ENCODE measurements at places on chromosomes 4 and X.

GRCh38 chr4:31598639-31599038, 878.5 kb downstream of the PCDH7 start:
- H3K27ac ChIP-seq: no peak overlapping the region
- H3K4me1 ChIP-seq: no peaks in the 10 kb centered on the region
- H3K27me3 ChIP-seq: no peaks in the 10 kb centered on the region
- DNase-seq: no peak

GRCh38 chrX:122850326-122850725, 333.8 kb upstream of the GRIA3 start:
- no peaks in the 10 kb centered on the region for H3K27me3 ChIP-seq
- no peaks in the 10 kb centered on the region for H3K36me3 ChIP-seq
- H3K4me1 ChIP-seq: no peaks in the 10 kb centered on the region
- DNase-seq: no peak
- H3K4me3 ChIP-seq: no peak overlapping the region
- H3K27ac ChIP-seq: no peak overlapping the region

GRCh38 chr4:128974136-128974581, 119.2 kb downstream of the SCLT1 start:
- no peaks in the 10 kb centered on the region for H3K27me3 ChIP-seq
- peaks cover 4% of the 10 kb centered on the region for H3K4me1 ChIP-seq
- no peak for DNase-seq

- no peak for DNase-seq
- no peak overlapping the region for H3K4me3 ChIP-seq
- no peaks in the 10 kb centered on the region for H3K27me3 ChIP-seq
- no peaks in the 10 kb centered on the region for H3K36me3 ChIP-seq
- no peak overlapping the region for H3K27ac ChIP-seq
Observed at GRCh38 chr4:138487670-138488069, 245.5 kb upstream of the SLC7A11 start.

DNA sequence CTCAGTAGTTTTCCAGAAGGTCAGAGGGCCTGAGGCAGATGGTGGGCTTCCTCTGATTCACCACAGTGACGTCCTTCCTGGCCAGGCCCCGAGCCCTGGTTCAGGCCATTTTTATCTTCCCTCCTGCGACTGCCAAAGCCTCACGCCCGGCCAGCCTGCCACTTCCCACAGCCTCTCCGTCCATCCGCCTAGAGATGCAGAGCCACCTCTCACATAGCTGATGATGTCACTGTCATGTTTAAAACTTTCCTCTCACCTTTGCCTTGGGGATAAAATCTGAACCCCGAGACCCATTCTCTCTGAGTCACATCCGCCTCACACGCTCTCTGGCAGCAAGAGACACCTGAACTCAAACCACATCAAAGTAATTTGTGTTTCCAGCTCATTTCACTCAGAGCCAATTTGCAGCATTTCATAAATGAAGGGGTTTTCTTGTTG, 175.3 kb downstream of the QDPR start:
- H3K27ac ChIP-seq: no peak overlapping the region
- H3K4me1 ChIP-seq: no peaks in the 10 kb centered on the region
- H3K27me3 ChIP-seq: peaks cover 5% of the 10 kb centered on the region
- H3K4me3 ChIP-seq: no peak overlapping the region

DNA sequence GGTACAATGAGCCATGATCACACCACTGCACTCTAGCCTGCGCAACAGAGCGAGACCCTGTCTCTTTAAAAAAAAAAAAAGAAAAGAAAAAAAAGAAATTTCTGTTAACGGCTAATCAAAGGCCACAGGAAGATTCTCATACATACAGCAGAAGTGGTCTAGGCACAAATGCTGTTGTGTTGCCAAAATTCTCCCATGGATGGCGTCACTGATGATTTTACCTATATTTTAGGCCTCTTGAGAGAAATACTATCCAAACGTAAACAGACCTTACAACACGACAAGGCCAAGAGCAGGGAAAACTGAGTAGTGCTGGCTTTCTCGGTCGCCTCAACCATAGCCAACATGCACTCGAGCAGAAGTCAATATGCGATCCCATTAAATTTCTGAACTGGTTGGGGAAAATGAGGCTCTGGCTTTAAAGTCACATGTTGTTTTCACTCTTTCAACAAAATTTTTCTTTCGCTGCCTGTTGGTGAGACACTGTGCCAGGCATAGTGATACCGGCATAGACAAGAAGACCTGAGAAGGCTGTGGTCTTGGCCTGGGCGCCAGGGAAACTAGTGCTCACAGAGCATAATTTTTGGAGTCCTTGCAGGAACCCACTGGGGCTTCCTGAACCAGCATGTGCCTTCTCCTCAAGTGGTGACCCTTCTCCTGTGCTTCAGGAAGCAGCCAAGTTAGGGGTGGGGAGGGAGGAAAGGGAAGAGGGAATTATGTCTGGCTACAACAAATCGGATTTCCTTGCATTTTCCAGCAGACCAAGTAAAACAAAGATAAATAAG, 20.6 kb downstream of the SH3KBP1 start:
- no peaks in the 10 kb centered on the region for H3K36me3 ChIP-seq
- H3K4me1 ChIP-seq: peaks cover 6% of the 10 kb centered on the region
- H3K27me3 ChIP-seq: no peaks in the 10 kb centered on the region
- DNase-seq: no peak
- H3K27ac ChIP-seq: no peak overlapping the region

GRCh38 chr4:2698504-2698903, 57.6 kb downstream of the TNIP2 start:
- no peaks in the 10 kb centered on the region for H3K27me3 ChIP-seq
- H3K4me1 ChIP-seq: no peaks in the 10 kb centered on the region
- H3K36me3 ChIP-seq: peaks cover 31% of the 10 kb centered on the region
- DNase-seq: no peak

- no peaks in the 10 kb centered on the region for H3K27me3 ChIP-seq
- DNase-seq: no peak
- no peak overlapping the region for H3K4me3 ChIP-seq
Observed at GRCh38 chr4:123114084-123114914, 191.9 kb upstream of the NUDT6 start.

DNA sequence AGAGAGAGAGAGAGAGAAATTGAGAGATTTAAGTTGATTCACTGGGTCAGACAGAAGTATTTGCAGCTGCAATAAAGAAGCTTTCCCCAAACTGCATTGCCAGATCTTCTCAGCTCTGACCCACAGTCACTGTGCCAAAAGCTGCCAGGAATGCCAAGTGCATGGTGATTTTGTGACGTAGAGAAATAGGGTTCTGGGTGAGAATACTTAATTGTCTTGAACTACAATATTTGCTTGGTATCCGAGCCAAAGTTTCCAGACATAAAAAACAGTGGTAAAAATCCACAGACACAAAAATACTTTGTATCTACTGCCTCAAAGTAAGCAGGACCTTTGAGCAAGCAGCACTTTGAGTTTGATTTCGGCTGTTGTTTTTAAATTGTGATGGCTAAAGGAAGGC, 331.1 kb downstream of the GRID2 start:
- H3K27me3 ChIP-seq: no peaks in the 10 kb centered on the region
- H3K4me3 ChIP-seq: no peak overlapping the region
- no peak for DNase-seq
- no peak overlapping the region for H3K27ac ChIP-seq
- no peaks in the 10 kb centered on the region for H3K36me3 ChIP-seq
- no peaks in the 10 kb centered on the region for H3K4me1 ChIP-seq

DNA sequence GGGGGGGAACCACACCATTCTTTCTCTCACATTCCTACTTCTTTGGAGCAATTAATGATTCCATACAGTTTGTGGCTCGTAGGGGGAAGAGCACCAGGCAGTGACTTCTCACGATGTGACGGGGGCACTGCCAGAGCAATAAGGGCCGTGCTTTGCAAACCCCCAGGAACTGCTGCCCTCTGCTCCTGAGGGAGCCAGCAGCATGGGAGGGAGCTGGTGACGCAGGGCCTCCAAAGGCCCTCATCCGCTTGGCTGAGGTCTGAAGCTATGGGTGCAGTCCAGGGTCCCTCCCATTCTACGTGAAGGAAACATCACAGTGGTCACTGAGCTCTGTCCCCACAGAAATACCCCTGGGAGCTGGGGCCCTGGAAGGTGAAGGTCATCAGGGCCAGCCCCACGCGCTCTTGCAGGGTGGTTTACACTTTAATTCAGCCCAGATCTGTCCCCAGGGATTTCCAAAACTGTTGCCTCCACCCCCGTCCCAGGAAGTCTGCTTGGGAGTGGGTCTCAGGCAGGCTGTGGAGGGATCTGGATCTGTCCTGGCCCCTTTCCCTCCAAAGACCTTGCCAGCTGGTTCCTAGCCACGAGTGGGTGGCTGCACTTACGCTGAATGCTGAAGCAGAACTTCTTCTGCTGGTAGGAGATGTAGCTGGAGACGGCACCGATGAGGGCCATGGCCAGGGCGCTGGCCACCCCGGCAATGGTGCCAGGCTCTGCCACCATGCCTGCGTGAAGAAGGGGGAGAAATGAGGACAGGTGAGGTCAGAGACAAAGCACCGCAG, 82.6 kb downstream of the MTMR1 start:
- no peaks in the 10 kb centered on the region for H3K4me1 ChIP-seq
- DNase-seq: no peak
- H3K36me3 ChIP-seq: no peaks in the 10 kb centered on the region
- H3K27me3 ChIP-seq: no peaks in the 10 kb centered on the region
- H3K4me3 ChIP-seq: no peak overlapping the region

GRCh38 chrX:10168226-10168625, 11.5 kb downstream of the CLCN4 start:
- H3K4me3 ChIP-seq: no peak overlapping the region
- no peaks in the 10 kb centered on the region for H3K4me1 ChIP-seq
- no peak for DNase-seq

DNA sequence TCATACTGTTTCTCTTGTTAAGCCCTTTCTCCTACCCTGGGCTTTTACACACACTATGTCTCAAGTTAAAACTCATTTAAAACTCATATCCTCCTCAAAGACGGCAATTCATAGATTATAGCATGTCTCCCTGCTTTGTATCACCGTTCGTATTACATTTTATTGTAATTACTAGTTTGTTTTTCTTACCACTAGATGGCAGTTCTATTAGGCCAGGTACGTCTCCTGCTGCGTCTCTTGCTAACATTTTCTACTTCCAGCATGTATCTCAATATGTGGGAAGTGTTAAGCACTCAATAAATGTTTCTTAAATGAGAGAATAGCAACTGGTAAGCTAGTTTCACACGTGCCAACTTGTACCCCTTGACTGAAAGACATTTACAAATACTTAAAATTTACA, 450.3 kb upstream of the PCDH7 start:
- H3K4me1 ChIP-seq: no peaks in the 10 kb centered on the region
- H3K27me3 ChIP-seq: no peaks in the 10 kb centered on the region
- H3K27ac ChIP-seq: no peak overlapping the region
- no peak for DNase-seq
- H3K36me3 ChIP-seq: no peaks in the 10 kb centered on the region
- H3K4me3 ChIP-seq: no peak overlapping the region

GRCh38 chrX:119726900-119727555, 31.4 kb upstream of the SOWAHD start:
- DNase-seq: no peak
- no peak overlapping the region for H3K4me3 ChIP-seq
- H3K36me3 ChIP-seq: no peaks in the 10 kb centered on the region
- H3K27me3 ChIP-seq: no peaks in the 10 kb centered on the region
- peaks cover 5% of the 10 kb centered on the region for H3K4me1 ChIP-seq

- H3K27ac ChIP-seq: peak overlapping the region; percentile 94
- H3K4me1 ChIP-seq: no peaks in the 10 kb centered on the region
- no peaks in the 10 kb centered on the region for H3K27me3 ChIP-seq
Observed at GRCh38 chrX:21840193-21840545, 752 bp downstream of the MBTPS2 start.

- H3K4me3 ChIP-seq: no peak overlapping the region
- H3K36me3 ChIP-seq: no peaks in the 10 kb centered on the region
- no peak overlapping the region for H3K27ac ChIP-seq
- H3K4me1 ChIP-seq: no peaks in the 10 kb centered on the region
Observed at GRCh38 chrX:152658302-152658701, 20.6 kb downstream of the GABRQ start.

DNA sequence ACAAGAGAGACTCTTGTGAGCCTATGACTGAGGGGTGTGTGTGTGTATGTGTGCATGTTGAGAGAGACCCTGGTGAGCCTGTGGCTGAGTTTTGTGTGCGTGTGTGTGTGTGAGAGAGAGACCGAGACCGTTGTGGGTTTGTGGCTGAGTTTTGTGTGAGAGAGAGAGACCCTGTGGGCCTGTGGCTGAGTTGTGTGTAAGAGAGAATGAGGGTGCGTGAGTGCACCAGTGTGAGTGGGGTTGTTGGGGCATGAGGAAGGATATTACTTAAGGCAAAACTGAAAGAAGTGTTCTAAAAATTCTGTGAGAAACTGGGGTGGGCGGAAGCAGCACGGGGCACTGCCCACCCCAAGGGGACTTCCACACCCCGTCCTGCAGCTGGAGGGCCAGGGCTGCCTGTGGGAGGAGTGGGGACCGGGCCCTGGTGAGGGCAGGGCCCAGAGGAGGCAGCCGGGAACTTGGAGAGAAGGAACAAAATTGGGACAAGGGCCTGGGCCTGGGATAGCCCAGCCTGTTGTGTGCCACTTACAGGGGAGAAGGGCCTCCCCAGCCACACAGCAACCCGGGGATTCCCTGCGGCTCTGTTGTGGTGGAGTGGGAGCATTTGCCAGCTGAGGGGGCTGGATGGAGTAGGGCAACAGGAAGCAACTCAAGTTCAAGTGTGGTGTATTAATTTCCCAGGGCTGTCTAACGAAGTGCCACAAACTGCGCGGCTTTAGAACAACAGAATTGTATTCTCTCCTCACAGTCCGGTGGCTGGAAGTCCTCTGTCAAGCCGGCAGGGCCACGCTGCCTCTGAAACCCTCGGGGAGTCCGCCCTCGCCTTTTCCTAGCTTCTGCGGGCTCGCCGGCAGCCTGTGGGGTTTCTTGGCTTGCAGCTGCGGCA, 22.1 kb downstream of the TMEM131L start:
- H3K27me3 ChIP-seq: no peaks in the 10 kb centered on the region
- no peak overlapping the region for H3K4me3 ChIP-seq
- H3K27ac ChIP-seq: peak overlapping the region; percentile 90
- no peaks in the 10 kb centered on the region for H3K36me3 ChIP-seq
- no peak for DNase-seq

DNA sequence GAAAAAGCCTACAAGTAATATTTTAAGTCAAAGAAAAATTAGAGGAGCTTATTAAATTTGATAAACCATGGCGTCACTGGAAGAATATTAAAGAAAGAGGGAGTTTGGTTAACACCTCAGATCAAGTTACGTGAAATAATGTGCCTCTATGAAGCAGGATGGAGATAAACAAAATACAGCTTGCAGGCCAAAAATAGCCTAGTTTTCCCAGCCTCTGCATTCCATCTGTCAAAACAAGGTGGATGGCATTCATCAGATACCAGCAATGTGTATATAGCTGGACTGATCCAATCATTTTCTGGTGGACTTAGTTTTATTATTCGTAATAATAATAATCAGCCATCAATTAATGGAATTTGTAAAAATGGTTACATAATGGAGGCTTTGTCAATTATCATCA, 230.7 kb downstream of the NR3C2 start:
- no peaks in the 10 kb centered on the region for H3K27me3 ChIP-seq
- no peaks in the 10 kb centered on the region for H3K36me3 ChIP-seq
- H3K4me1 ChIP-seq: peaks cover 15% of the 10 kb centered on the region
- DNase-seq: no peak
- H3K4me3 ChIP-seq: no peak overlapping the region
- H3K27ac ChIP-seq: no peak overlapping the region

GRCh38 chr4:147984065-147984777, 252.3 kb downstream of the ARHGAP10 start:
- no peaks in the 10 kb centered on the region for H3K27me3 ChIP-seq
- peaks cover 11% of the 10 kb centered on the region for H3K4me1 ChIP-seq
- no peak overlapping the region for H3K4me3 ChIP-seq
- DNase-seq: no peak
- peaks cover 17% of the 10 kb centered on the region for H3K36me3 ChIP-seq
- no peak overlapping the region for H3K27ac ChIP-seq

Data from type B pancreatic cell (in vitro differentiated cells).